ENCODE measurements at places on chromosomes 5 and 9.
A peak's percentile ranks its signal among the peaks of the same experiment; 100 is the strongest.

DNA sequence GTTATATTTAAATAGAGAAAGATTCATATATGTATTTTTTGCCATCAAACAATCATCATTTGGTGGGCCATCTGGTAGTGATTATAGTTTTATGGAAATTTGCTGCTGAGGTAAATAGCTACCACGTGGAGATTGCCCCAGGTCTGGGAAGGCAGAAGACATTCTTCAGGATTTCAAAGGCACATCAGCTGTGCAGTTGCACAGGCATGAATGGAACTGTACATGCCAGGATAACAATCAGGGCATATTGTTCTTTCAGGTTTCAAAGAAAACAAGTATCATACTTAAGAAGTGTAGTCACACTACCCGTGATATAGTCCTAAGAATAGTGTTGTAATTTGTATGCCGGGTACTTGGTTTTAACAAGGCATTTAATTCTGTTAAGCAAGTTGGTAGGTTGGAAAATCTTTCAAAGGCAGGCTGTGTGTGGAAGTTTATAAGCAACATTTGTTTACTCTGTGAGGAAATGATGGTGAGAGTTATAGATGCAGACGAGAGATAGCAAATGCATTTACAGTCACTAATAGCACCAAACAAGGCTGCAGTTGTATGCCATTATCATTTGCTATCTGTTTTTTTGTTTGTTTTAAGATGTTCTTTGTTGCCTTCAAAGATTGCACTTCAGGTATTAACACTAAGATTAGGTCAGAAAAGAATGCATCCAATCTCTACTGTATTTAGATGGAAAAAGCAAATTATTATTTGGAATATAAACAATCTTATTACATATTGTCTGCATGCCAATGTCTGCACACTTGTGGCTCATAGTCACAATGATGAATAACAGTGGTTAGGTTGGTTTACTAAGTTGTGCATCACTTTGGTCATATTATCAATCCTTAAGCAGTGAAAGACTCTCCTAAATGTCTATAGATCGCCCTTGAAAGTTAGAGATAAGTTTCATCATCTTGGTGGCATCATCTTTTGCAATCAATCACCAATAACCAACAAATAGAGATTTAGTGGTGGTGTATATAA lies 55.3 kb downstream of the RPS23 start:
- no peak for DNase-seq
- H3K27me3 ChIP-seq, result no peaks in the 10 kb centered on the region
- H3K27ac ChIP-seq, result no peak overlapping the region
- no peak overlapping the region for H3K4me3 ChIP-seq
- H3K36me3 ChIP-seq, result no peaks in the 10 kb centered on the region

GRCh38 chr9:81588148-81588871 lies 101.0 kb downstream of the TLE1 start:
- H3K4me3 ChIP-seq, result no peak overlapping the region
- H3K36me3 ChIP-seq, result no peaks in the 10 kb centered on the region
- no peaks in the 10 kb centered on the region for H3K4me1 ChIP-seq
- no peak for DNase-seq
- H3K27ac ChIP-seq, result no peak overlapping the region

DNA sequence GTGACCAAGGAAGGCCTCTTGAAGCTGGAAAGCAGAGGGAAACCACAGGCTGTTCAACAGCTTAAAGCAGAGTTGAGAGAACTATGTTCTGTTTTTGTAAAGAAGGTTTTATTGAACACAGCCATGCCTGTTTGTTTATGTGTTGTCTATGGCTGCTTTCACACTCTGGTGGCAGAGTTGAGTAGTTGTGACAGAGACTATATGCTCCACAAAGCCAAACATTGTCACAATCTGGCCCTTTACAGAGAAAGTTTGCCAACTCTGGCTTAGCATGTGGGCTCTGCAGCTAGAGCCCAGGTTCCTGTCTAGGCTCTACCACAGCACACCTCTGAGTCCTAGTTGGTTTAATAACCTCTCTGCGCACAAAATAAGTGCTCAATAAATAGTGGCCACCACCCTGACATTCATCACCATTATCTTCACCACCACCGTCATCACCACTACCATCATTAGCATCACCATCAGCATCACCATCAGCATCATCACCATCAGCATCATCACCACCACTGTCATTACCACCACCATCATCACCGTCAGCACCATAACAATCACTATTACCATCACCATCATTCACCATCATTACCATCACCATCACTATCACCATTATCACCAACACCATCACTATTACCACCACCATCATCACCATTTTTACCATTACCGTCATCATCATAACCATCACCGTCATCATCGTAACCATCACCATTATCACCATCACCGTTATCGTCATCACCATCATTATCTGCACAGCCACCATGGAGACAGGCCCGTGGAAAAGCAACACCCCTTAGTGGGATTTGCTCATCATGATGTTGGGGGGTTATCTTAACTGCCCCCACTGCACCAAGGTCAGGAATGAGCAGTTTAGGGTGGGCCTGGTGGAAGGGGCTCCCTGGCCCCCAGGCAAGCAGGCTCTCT lies 18.3 kb downstream of the AKNA start:
- H3K27ac ChIP-seq, result peak overlapping the region; percentile 55
- peaks cover 96% of the 10 kb centered on the region for H3K4me1 ChIP-seq
- H3K27me3 ChIP-seq, result no peaks in the 10 kb centered on the region
- peaks cover 84% of the 10 kb centered on the region for H3K36me3 ChIP-seq
- DNase-seq, result no peak

DNA sequence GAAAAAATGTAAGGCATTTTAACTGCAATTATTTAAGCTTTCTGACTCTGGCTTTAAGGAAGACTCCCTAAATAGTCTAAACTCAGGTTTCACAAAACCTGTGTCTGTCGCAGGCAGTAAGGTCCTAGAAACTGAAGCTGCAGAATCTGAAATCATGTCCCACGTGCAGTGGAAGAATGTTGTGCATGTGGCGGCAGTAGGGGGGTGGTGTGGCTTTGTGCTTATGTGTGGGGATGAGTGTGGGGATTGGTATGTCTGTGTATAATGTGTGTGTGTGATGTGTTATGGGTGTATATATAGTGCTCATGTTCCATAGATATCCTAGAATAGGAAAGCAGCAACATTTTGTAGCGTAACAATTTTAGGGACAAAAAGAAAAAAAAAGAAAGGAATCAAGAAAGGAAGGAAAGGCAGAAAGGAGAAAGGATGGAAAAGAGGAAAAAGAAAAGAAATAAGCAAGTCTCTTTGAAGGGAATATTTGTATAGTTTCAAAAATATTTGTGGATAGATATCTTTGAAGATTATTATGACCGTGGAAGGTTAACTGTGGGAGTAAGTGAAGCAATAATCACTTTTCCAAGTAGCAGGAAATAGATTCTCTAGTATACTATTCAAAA lies 6.6 kb downstream of the ANKDD1B start:
- H3K27me3 ChIP-seq, result no peaks in the 10 kb centered on the region
- H3K36me3 ChIP-seq, result no peaks in the 10 kb centered on the region
- no peaks in the 10 kb centered on the region for H3K4me1 ChIP-seq
- H3K4me3 ChIP-seq, result no peak overlapping the region
- H3K27ac ChIP-seq, result no peak overlapping the region
- DNase-seq, result no peak

GRCh38 chr9:95044731-95045508 lies 272.6 kb downstream of the FANCC start:
- DNase-seq, result no peak
- H3K4me3 ChIP-seq, result no peak overlapping the region
- no peaks in the 10 kb centered on the region for H3K36me3 ChIP-seq
